ENCODE measurements at places on chromosomes 5 and 9.

GRCh38 chr5:15646371-15646770 lies 146.4 kb downstream of the FBXL7 start:
- no peak for DNase-seq

- DNase-seq, result peak; percentile 26
Measured at GRCh38 chr5:39948867-39949468, 524.2 kb upstream of the DAB2 start.

DNA sequence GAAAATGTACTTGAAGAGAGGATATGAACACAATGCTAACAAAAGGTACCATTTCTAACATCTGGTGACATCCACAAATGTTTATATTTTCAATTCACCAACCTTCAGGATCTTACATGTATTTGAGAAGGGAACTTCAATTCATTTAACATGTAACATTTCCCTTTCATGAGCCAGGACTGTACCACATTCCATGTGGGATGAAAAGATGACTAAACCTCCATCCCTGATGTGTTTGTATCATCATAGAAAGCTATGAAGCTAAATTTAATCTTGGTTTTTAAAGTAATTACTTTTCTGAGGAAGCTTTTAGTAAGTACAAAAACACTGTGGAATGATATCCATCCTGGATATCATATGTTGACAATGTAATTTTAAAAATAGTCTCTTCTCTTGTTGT lies 78.2 kb upstream of the GNA14 start:
- DNase-seq, result no peak

DNA sequence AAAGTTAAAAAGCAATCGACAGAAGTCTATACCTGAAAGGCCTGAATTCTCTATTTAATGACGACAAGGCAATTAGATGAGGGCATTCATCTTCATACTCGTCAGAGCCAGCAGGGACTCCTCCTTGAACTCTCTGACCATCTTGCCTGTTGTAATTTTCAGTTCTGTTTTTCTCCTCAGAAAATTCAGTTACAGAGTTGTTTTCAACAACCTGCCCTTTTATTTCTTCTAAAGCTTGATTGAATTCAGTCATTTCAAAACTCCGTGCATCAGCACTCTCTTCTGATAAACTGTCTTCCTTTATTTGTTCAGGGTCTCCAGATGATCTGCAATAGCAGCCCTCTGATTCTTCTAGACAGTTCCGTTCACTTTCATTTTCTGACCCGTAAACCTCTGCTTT lies 15.6 kb downstream of the RIOK2 start:
- DNase-seq, result no peak

GRCh38 chr5:169876386-169876785 lies 103.9 kb downstream of the INSYN2B start:
- no peak for DNase-seq
